ENCODE measurements at places on chromosomes 13 and 19.

DNA sequence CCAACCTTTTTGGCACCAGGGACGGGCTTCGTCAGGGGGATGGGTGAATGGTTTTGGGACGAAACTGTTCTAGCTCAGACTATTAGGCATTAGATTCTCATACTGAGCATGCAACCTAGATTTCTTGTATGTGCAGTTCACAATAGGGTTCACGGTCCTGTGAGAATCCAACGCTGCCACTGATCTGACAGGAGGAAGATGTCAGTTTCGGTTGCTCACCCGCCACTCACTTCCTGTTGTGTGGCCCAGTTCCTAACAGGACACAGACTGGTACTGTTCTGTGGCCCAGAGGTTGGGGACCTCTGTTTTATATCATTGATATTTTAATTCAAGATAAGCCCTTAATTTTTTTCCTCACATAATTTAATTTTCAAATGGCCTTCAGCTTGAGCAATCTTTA lies 26.7 kb upstream of the TDRD3 start:
- no peak for DNase-seq

- DNase-seq: no peak
Measured at GRCh38 chr13:113022391-113022744, 53.4 kb downstream of the MCF2L start.

GRCh38 chr13:98237331-98237730 lies 60.3 kb upstream of the RNF113B start:
- DNase-seq: no peak

GRCh38 chr13:110971486-110971885 lies 56.6 kb upstream of the ANKRD10 start:
- no peak for DNase-seq

DNA sequence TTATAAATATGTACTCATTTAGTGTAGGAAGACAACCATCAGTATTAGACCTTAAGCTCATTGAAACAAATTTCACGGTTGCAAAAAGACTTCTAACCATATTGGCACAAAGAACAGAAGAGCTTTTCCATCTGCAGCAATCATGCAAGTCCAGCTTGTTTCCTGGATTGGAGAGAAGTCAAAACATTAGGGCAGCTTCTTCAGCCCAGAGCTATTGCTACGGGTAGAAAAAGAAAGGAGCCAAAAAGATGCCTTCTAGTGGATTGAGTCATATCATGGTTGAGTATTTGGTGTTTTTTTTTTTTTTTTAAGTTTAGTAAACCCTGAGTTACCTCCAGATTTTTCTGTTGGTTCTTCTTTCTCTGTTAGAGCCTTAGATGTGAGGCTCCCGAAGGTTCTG lies 99.8 kb downstream of the WDFY2 start:
- no peak for DNase-seq

DNA sequence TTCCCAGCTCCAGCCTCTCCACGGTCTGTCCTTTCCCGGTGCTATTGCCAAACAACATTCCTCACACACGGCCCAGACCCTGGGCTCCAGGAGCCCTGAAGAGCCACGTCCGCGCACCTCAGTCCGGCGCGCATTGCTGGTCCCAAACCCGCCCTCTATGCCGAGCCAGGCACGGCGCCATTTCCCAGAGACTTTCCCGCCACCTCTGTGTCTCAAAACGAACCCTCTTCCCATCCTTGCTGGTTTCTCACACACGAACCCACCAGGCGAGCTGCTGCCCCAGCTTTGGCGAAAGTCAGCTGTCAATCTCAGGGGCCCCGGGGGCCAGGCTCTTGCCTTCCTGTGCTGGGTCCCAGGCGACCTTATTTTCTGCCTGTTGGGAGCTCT lies 28.0 kb upstream of the F7 start:
- DNase-seq: no peak
